Endothelial cell of umbilical vein (primary cell): ENCODE measurements at places on chromosomes 3 and 15. TPM values are rescaled to one million over a fixed set of nuclear protein-coding genes. Genes with fewer than 3 reads are reported as not detected.

- no peak for DNase-seq
Measured at GRCh38 chr3:128210711-128211110, 57.4 kb downstream of the EEFSEC start.

GRCh38 chr3:162770551-162770950, 1273.9 kb downstream of the OTOL1 start:
- no peak for DNase-seq

RETNLB gene
- not detected in 2 replicates for polyA plus RNA-seq

DNA sequence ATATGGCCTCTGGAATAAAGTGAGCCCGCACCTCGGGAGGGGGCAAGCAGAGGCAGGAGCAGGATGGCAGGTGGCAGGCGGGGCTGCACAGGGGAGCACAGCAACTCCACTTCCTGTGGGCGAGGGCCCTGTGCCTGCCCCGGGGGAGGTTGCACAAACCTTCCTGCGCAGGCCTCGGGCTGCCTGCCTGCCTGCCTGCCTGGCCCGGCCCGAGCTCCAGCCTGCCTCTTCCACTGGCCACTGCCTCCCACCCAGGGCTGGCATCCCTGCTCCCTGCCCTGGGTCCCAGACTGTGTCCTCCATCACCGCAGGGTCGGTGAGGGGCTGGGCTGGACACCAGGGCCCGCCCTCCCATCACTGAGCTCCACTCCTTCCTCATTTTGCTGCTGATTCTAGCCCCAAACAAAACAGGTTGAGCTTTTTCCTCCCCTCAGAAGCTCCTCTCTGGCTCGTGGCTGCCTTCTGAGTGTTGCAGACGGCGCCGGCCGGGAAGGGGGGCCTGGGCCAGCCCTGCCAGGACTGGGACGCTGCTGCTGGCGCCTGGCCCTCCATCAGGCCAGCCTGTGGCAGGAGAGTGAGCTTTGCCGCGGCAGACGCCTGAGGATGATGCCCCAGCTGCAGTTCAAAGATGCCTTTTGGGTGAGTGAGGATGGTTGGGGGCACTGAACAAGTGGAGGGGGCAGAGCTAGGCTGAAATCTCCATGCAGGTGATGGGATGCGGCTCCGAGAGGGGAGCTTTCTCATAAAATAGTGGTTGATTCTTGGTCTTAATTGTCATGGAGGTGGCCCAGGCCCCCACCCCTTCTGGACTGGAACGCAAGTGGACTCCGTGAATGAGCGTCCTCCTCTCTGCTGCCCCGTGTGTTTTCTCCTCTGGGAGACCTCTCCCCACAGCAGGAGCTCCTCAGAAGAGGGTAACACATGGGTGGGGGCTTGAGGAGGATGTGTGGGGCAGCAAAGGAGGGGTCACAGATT, at the start of gene PSTPIP1:
PSTPIP1 (plus strand) TSS at position 156 of the 975 bp plus-strand sequence; CDS start at position 604, 448 bp downstream.
- no peak for DNase-seq

GPR62 gene
- polyA plus RNA-seq, result 0.04 TPM in 1 of 2 replicates, not detected in the other

RBSN gene
- 5.8 and 6.7 TPM in 2 replicates for polyA plus RNA-seq

DNA sequence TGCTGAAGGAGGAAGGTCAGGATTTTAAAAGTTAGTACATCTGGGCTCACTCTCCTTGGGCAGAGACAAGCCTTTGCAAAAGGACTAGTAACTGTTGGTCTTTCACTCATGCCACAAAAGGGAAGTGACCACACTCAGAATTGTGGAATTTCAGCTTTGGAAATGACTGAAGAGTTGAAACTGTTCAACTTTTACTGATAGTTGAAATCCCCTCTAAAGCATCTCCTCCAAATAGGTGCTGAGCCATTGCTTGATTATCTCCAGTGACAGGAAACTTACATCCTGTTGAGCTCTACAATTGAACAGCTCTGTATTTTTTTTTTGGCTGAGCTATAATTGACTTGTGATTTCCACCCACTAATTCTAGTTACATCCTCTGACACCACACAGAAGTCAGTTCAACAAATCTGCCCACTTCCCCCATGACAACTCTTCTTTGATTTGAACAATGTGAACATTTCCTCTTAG, 254.8 kb upstream of the TPRG1 start:
- DNase-seq, result peak; percentile 37

GLDN gene
- not detected in 2 replicates for polyA plus RNA-seq

TIGIT gene
- polyA plus RNA-seq, result not detected in 2 replicates

DNA sequence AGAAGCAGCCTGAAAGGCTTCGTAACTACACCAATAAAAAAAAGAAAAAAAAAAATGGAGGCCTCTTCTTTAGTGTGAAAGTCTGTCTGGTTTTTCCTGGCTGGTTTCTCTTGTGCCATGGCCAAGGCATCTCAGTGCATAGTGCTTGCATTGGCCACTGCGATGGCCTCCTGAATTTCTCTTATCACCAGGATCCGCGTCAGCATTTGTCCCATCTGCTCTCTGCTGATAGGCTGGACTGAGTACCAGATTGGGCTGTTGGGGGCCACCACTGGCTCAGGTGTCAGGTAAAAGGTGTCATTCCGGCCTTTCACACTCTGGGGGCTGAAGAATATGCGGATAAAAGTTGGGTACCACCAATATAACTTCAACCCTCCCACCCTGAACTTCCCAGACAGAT, 1.1 kb upstream of the IMPDH2 start:
- no peak for DNase-seq
